Esophagus mucosa (tissue), 1 donor: ENCODE measurements at places on chromosomes 4 and X.
A peak's percentile ranks its signal among the peaks of the same experiment; 100 is the strongest.

GRCh38 chr4:120709991-120710390, 212.5 kb downstream of the PRDM5 start:
- peak; percentile 38 for ATAC-seq

- ATAC-seq: no peak
Observed at GRCh38 chr4:16989371-16989770, 90.9 kb upstream of the LDB2 start.

DNA sequence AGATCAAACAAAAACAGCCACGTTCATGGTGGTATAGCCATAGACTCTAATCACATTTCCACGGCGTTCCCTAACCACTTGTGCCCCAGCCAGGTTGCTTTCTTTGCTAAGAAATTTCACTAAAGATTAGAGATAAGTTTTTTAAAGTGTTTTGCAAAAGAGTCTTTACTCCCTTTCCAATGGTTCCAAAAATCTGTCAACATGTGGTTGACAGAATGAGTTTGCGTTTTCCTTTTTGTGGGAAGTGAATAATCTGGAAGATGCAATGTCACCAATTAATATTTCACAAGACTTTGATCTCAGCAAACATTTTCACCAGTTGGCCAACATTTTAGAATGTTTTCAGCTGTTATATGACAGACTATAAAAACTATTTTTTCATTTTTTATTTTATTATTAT, 35.3 kb downstream of the CXCL1 start:
- no peak for ATAC-seq

GRCh38 chr4:48578132-48578968, 88.3 kb downstream of the ZAR1 start:
- peak; percentile 86 for ATAC-seq

- no peak for ATAC-seq
Observed at GRCh38 chrX:111353793-111354192, 58.2 kb downstream of the DCX start.
